ENCODE measurements at places on chromosomes 7 and 10.

DNA sequence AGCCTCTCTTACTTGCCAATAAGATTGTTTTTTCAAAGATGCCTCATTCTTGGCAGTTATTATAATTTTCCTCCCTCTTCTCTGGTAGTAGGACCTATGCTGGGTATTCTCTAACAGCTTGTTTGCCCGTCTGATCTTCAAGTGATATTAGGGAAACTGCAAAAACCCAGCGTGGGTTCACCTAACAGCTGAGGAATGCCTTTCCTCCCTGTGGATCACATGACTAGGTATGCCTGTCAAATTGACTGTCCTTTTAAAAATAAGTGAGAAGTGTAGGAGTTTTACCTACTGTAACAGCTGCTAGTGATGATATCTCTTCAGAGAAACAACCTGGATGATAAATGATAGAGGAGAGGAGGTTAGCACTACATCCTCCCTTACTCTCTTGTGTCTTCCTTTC, 22.0 kb downstream of the HECTD2 start:
- no peak for DNase-seq

GRCh38 chr7:132456418-132456817, 119.9 kb downstream of the PLXNA4 start:
- no peak for DNase-seq

DNA sequence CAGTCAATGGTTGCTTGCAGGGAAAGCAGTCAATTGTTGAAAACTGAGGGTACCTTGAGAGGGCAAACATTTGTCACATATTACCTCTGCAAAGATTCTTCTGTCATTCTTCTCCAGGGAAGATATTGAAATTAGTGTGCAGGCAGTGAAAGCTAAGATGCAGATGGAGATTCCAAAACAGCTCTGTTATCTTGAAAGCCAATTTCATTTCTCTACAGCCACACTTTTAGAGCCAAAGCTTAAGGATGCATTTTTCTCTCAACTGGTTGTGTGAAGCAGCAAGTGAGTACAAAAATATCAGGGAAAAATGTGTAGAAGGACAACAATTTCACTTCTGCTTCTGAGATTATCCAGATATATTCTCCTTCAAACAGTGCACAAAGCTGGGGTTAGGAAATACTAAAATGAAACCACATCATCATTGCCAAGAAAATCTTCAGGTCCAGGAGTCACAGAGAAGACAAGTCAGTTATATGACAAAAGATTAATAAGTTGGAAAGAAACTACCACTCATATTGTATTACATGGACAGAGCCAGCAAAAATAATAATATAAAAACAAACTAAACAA, 16.3 kb downstream of the SGMS1 start:
- no peak for DNase-seq

DNA sequence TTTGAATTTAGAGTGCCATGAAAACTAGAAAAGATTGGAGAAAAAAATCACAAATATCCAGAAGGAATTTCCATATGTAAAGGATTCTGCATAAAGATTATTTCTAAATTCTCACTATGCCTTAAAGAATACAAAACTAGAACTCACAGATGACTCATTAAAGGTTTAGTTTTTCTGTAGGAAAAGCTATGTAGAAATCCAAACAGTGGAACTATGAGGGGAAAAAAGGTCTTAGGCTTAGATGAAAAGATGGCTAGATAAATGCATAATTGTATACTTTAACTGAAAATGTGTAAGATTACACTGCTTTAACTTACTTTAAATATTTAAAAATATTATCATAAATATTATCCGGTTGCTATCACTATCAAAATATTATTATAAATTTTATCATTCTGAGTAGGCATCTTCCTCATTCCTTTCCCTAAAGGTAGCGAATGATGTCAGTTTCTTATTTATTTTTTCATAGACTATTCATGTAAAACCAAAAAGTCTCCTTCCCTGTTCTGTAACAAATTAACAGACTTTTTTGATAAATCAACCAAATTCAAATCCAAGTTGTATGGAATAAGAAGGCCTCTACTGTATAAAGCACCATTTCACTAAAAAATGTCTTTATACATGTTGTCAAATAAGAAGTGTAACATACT, 69.1 kb upstream of the COMTD1 start:
- DNase-seq: no peak

- peak; percentile 54 for DNase-seq
Observed at GRCh38 chr7:99019523-99020412, 124.1 kb downstream of the SMURF1 start.

- no peak for DNase-seq
Observed at GRCh38 chr10:120480848-120481247, 23.8 kb downstream of the PLPP4 start.

- DNase-seq: no peak
Observed at GRCh38 chr10:43115881-43116595, 22.2 kb upstream of the CSGALNACT2 start.

DNA sequence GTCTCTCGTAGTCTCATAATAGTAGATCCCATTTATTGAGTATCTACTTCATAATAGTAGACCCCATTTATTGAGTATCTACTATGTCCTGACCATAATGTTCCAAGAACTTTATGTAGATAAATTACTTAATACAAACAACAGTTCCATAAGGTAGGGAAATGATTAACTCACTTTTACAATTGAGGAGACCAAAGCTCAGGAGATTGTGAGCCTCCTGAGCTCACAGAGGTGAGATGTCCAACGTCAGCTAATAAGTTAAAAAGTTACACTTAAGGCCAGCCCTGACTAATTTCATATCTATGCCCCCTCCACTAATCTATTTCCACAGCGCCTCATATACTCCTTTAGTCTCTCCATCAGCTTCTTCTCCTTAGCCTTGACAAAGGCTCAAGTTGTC, 17.5 kb upstream of the GGCT start:
- DNase-seq: no peak

GRCh38 chr7:7104314-7104698, 78.0 kb upstream of the C1GALT1 start:
- no peak for DNase-seq

DNA sequence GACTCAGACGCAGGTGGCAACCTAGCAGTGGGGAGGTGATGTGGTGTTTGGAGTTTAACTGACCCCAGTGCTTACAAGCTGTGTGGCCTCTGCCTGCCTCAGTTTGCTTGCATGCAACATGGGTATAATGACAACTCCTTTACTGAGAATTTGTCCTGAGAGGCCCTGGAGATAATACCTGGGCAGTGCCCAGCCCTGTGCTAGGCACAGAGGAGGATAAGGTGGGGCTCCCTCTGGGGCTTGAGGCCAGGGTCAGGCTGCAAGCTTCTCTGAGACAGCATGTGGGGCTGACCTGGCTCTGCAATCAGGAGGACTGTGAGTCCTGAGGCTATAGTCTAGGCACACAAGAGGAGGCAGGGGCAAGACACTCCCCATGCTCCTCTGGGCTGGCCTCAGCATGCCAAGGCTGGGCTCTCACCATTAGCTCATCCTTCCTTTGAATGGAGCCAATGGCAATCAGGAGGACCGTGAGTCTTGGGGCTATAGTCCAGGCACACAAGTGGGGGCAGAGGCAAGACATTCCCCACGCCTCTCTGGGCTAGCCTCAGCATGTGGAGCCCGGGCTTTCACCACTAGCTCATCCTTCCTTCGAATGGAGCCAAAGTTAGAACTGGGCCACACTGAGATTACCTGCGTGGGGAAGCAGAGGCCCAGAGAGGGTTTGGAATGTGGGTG, 147.9 kb downstream of the RPS24 start:
- no peak for DNase-seq

DNA sequence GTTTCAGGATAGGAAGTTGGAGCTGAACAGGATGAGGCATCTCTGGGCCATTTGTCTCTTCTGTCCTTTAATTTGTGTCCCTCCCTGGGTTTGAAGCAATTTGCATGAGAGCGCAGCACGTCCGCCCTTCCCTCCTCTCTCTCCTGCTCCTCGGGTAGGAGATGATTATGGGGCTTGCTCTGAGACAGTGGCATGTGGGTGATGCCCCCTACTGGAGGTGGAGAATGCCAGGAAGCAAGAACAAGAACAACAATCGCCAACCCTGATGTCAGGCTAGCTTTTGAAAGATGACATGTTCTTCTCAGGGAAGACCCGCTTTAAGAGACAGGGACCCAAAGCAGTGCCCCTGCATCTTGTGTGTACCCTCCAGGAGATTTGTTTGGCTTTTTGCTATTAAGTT, 63.9 kb upstream of the LOXL4 start:
- no peak for DNase-seq

DNA sequence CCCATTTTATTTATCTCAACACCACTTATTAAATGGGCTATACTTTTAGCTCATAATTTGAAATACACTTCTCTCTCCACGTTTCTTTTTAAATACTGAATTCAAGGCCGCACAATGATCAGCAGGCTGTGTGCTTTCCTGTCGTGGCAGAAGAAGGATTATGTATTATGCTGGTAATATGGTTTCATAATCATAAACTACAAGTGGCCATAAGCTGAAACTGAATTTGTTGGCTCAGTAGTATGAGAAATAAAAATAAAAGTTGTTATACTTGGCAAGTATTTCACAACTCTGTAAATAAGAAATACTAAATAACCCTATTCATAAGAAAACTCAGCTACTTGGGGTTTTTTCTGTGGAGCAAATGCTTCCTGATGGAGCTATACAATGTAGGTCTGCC, 313.6 kb downstream of the DOCK4 start:
- no peak for DNase-seq

DNA sequence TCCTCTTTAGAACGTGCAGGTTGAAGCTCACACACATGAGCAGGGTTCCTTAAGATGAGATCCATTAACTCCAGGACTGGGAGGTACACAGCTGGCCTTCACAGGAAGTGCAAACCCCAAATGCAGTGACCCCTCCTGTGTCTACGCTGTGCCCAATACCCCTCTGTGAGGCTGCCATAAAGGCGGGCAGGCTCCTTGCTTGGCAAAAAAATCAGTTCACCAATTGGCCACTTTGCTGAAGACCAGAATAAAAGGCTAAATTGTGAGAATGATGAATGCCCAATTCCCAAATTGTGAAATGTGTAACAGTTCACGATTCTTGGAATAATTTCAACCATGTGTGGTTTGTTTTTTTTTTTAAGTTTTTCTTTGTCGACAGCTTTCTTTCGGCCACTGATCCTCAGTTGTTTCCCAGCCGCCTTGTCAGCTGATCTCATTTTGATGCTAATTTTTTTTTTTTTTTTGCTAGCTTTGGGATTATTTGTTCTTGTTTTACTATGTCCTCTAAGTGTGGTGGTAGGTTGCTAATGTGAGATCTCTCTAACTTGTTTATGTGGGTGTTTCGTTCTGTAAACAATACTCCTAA, 101.9 kb upstream of the PRSS58 start:
- no peak for DNase-seq

DNA sequence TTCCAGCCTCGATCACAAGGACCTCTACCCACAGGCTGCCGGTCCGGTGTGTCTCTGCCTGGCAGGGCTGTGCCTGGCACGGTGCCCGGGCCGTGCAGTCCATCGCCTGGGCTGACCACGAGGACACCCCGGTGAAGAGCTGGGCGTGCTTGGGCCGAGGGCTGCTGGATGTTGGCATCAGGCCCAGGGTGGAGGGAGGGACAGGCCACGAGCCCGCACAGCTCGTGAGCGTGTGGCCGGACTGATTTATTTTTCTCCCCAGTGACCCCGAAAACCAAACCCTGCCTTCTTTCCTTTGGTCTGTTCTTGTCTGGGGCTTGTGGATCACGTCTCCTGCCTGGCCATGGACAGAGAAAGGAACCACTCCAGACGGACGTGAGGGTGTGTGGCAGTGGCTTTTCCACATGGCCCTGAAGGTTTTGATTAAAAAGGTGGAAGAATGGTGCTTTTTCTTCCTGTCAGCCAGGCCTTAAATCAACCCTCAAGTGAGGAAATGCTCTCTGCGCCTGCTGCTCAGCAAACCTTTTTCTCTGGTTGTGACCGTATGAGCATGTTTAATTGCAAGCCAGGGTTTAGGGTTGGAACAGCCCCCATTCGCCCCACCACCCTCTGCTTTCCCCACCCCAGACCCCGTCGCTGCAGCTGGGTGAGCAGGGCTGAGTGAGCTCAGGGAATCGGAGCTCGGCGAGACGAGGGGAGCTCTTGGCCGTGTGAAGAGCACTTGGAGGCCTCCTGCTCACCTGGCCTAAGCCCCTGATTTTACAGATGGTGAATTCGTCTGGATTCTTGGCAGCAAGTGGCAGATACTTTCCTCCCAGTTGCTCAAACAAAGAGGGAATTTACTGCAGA, 130.1 kb downstream of the RGS10 start:
- peak; percentile 86 for DNase-seq

DNA sequence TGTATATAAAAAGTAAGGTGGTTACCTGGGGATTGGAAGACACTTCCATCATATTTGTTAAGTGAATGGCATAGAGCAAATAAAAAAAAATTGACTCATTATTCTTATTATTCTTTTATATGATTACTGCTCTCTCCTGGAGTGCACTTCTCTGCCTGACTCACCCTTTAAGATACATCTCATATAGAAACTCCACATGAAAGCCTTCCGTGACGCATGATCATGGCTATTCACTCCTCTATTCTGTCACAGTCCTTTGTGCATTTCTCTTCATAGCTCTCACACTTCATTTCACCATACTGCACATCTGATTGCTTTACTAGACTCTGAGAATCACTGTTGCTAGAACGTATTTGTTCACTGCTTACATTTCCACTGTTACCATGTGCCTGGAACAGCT, 597.3 kb downstream of the CNTNAP2 start:
- DNase-seq: no peak

DNA sequence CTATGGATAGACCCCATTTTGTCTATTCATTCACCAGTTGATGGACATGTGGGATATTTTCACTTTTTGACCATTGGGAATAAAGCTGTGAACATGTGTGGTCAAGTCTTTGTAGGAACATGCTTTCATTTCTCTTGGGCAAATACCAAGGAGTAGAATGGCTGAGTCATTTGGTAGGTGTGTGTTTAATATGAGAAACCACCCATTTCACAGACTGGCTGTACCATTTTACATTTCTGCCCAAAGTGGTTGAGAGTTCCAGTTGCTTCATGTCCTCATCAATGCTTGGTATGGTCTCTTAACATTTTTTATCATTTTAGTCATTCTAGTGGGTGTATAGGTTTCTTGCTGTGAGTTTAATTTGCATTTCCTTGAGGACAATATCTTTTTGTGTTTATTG, 124.9 kb upstream of the RHEB start:
- DNase-seq: no peak

DNA sequence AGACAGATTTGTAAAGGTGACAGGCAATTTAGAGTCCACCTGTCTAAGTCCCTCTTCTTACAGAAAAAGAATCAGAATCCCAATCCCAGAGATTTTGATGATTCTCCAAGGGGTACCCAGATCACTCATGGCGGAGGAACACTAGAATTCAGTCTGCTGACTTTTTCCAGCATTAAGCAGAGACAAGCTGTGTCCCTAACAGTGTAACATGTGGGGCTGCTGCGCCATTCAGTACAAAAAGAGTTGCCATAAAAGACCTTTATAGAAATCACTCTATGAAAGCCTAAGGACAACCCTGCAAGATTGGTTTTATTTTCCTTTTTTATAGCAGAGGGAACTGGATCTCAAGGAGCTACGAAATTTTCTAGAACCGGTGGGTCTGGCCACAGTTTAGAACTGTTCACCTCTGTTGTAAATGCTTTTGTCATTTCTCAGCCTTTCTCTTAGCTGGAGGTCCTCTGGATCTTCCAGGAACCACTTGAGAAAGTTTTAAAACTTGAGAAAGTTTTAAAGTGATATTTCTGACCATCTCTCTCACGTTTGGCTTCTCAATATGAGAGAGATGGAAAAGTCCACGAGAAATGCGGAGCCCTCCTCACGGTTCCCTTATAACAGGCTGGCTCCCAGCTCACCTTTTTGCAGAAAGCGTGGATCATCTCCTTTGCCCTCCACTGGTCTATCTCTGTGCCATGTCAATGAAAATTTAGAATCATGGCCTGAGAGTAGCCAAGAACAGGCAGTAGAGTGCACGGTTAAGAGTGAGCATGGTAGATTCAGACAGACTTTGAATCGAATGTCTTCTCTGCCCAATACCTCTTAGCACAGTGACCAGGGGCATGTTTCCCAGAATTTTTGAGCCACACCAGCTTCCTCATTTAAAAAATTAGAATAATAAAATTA, 826 bp downstream of the GIMAP7 start:
- no peak for DNase-seq

Measured in left hindlimb (tissue), 1 donor.